ENCODE measurements at places on chromosomes 1 and 21.

DNA sequence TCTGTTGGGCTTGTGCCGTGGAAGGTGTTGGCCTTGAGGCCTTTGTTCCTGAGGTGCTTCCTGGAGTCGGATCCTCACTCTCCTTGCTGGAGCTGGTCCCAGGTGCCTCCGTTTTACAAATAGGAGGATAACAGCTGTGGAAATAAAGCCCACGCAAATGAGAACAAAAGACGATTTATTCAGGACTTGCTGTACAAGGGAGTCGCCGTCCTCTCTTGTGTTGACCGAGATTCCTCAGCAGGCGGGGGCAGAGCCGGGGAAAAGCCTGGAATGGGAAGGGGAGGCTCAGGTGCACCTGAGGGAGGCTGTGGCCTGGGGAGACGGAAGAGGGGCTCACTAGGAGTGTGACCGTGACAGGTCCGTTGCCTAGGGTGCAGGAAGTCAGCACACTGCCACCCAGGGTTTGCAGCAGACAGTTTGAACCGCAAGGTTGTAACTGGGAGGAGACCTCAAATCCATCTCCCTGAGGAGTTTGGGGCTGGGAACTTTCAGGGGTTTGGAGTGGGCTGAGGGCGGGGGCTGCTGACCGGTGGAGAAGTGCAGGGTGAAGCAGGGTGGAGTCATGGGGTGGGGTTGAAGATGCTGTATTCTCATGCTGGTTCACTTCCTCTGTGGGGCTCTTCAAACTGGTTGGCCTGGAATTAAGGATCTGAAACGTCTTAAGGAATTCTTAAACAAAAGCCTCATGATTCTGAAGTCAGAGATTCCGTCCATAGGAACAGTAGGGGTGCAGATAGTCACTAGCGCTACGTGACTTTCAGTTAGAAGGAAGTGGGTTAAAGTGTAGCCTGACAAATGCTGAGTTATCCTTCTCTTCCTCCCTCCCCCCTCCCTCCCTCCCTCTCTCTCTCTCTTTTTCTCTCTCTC, 2.6 kb upstream of the CSTB start:
- DNase-seq = no peak

- DNase-seq = no peak
Measured at GRCh38 chr21:33839167-33839716, 76.4 kb downstream of the ATP5PO start.

GRCh38 chr1:181714428-181714827, 231.1 kb downstream of the CACNA1E start:
- DNase-seq = no peak

DNA sequence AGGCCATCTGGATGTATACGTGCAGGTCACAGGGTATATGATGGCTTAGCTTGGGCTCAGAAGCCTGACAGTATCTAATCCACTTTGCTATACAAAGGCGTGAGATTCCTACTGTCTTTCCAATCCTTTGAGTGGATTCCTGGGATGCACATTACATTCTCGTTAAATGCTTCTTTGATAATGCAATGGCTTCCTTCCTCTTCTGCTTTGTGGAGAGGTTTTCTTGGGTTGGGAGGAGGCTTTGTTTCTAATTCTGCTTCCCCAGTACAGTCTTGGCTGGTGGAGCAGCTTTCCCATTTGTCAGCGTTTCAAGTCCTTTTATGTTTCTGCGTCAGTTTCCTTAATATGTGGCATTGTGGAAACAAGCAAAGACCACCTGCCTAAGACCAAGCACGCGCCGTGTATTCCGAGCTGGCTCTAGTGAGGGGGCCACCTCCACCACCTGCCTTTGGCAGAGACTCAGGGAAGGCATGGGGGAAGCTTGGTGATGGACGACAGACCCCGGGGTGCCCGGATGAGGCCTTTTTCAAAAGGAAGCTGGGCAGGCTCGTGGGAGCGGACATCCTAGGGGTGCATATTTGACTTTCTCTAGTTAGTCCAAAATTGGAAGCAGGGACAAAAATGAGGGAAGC, 72.7 kb downstream of the WDR4 start:
- no peak for DNase-seq

DNA sequence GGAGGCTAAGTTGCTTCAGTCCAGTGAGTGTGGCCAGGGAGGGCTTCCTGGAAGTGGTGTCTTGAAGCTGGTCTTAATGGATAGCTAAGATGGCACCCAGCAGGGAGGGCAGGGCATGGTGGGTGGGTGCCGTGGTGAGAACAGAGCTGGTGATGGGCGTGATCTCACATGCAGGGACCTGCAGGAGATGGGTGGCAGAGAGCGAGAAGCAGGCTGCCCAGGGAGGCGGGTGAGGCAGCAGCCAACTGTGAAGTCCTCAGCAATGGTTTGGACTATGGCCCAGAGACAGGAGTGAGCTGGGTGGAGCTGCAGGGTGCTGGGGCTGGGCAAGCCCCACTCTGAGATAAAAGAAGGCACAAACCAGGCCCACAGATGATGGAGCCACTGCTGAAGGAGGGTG, 50.7 kb downstream of the UMODL1 start:
- no peak for DNase-seq

DNA sequence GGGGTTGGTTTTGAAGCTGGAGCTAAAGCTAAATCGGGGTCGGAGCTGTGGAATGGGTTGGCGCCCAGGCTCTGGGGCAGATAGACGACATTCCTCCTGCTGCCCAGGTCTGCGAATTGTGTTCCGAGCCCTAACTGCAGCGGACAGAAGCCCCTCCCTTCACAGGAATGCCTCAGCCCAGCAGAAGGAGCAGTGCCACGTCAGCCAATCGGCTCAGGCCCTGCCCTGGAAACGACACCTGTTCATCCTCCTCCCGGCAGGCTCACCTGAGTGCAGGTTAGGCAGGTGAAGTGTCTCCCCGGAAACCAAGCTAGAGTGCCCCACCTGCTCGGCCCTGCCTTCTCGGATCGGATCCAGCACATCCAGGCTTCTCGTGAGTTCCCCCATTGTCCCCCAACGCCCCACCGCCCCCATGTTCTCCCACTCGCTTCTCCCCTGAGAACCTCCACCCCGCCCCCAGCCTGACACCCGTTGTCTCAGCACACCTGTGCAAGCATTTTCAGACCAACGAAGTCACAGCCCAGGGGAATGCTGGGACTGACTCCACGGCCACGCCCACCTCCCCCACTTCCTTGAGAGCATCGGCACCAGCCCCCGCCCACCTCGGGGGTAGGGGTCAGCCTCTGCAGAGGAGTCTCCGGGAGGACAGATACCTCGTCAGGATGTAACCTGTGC, 775 bp downstream of the TMEM125 start:
- no peak for DNase-seq

- no peak for DNase-seq
Measured at GRCh38 chr1:244659694-244660093, 6.8 kb downstream of the DESI2 start.

DNA sequence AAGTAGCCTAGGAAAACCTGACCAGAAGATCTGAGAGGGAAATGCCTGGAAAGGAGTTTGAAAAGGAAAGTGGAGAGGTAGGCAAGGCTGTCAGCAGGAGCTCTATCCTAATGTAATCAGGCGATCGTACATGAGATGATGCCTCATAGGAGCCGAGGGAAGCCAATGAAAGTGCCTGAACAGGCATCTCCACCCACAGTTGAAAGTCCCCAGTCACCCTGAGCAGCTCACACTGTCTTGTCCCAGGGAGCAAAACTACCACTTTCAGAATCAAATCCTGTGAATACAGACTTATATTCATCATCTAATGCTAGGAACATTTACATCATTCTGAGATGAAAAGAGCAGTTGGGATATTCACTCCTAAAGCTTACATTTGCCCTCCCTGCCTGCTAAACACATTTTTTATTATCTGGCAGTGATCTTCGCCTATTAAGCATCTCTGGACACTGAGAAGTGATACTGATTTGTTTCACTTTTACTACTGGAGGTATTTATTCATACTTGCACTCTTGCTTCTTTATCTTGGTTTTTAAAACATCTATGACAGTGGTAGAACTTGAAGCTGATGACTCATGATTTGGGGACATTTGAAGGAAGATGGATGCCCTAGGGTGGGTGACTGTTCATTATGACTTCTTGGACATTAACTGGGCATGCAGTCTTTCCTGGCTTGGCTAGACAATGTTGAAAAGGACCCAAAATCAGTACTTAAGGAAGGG, 221.6 kb downstream of the SEC16B start:
- DNase-seq = no peak

DNA sequence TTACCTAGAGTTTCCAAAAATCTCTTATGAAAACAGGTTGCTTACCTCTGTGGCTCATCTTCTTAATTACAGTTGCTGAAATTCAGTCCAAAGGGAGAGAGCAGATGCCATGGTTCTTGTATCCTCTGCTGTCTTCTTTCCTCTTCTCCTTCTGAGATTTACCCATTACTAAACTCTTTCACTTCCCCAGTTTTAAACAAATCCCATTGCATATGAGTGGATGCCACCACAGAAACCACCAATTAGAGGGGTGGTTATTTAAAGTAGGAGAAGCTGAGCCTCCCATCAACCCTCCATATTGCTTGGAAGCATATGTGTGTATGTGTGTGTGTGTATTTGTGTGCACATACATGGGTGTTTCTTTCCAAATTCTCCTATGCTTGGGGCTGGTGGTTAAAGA, 128.5 kb upstream of the KCNK1 start:
- no peak for DNase-seq

- no peak for DNase-seq
Measured at GRCh38 chr1:18109058-18109755, 1.6 kb downstream of the IGSF21 start.

- DNase-seq = no peak
Measured at GRCh38 chr1:246932366-246932700, 585 bp upstream of the AHCTF1 start.

DNA sequence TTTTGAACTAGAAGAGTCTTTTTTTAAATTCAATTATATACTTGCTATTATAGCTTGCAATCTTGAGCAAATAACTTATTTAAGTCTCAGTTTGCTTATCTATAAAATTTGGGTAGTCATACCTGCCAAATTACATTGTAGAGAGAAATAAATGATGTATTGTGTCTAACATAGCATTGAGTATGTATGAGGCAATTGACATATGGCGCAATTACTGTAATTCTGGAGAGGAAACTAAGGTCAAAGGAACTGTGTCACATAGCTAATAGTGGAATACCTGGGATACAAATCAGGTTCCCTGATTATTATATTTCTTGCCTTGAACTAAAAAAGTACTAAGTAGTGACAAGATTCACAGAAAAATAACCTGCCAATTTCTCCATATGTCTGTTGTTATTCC, 302.5 kb downstream of the PDE4B start:
- no peak for DNase-seq

DNA sequence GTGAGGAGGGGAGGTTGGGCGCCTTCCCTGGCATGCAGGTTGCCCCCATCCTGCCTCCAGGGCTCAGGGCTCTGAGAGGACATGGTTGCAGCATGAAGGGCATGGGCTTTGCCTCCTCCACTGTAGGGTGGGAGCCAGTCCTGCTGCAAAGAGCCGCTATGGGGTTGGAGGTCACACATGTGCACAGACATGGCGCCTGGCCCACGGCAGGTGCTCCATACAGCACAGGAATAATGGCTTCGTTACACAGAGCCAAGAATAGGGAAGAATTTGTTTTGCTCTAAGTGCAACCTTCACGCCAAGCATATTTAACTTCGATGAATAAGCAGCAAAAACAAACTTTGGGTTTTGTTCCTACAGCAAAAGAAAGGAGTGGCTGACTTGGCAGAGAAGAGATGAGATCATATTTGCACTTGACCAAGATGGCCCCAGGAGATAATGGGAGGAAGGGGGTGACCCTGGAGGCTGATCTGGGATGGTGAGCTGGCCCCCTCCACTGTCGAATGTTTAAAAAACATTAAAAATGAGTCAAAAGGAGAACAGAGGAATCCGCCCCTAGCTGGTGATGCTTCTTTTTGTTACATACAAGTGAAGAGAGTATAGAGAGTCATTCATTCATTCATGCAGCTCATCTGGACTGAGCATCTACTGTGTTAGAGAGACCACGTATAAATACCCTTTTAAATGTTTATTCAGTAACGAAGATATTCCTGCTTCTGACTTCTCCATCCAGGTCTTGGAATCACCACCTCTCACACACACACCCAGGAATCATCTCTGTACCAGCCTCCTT, 12.4 kb upstream of the C2CD2 start:
- no peak for DNase-seq

DNA sequence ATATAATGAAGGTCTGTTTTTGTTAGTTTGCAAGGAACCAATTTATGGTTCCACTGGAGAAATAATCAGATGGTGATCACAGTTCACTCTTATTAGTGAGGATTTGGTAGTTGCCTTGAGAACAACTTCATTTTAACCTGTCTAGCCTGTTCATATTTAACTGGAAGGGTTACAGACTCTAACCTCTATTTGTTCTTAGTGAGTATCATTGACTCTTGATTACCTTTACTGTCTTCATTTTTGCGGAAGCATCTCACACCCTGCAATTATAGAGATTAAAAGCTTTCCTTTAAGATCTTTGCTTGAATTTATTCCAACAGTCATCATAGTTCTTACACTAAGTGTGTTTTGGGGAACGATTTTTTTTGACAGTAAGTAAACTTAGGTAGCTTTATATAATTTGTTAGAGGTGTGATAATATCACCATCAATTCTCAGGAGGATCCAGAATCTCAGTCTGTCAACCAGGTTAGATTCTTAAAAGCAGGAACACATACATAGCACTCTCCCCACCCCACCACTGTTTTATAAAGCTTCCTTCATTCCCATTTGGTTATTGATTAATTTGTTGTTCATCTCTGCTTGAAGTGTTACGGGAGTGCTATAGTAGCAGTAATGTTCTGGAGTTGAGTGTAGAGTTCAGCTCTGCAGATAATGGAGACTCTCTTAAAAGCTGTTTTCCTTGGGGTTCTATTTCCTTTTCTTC, 30.1 kb downstream of the B3GALT2 start:
- no peak for DNase-seq

DNA sequence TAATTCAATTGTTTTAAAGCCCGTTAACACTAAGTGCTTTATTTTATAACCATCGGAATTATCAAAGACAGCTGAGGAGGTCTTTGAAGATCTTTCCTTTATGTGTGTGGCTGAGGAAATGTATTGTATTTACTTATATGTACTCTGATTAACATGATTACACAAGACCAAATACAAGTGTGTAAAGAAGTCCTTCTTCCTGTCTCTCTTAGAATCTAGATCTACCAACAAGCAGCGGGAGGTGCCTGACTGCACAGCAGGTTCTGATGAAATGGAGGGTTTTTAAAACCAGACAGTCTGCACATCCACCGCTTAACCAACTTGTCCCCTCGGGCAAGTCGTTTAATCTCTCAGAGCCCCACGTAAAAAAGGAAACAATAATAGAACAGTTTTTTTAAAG, 240.5 kb upstream of the MAP1LC3C start:
- DNase-seq = no peak

All from GDM1 (cell line).